Stimulated activated effector memory CD8-positive, alpha-beta T cell treated with anti-CD3 and anti-CD28 coated beads, Interleukin-12 subunit alpha, Interleukin-12 subunit beta, amount 100 ng/mL, for 72 hours (primary cell): ENCODE measurements at places on chromosomes 5 and 9.

GRCh38 chr5:180201051-180201987 lies 7.7 kb downstream of the RASGEF1C start:
- DNase-seq, result no peak

GRCh38 chr9:137828527-137829259 lies 48.9 kb upstream of the CACNA1B start:
- no peak for DNase-seq

GRCh38 chr5:59238126-59238902 lies 655.2 kb downstream of the PDE4D start:
- no peak for DNase-seq

- DNase-seq, result no peak
Observed at GRCh38 chr5:72817671-72818266, 1.3 kb downstream of the TNPO1 start.

- DNase-seq, result no peak
Observed at GRCh38 chr5:14588145-14588544, 6.6 kb downstream of the OTULINL start.
